Amniotic epithelial cell (primary cell): ENCODE measurements at places on chromosomes 5 and 9.

DNA sequence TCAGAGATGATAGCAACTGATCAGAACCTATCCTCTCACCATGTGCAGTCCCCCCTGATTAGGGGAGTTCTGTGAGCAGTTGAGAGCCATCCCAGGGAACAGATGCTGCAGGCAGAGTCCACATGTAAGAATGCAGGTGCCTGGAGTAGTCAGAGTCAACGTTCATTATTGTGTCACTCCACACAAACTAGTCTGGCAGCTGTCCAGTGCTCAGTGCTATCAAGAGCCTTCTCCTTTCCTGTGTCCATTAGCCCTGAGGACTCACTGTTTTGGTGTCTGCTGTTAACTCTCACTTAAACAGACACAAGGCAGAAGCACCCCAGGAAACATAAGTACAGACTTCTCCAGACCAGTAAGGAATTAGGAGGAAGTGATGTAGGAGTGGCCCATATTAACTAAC is 2.5 kb downstream of the SH3TC2 start:
- peak; percentile 45 for DNase-seq

DNA sequence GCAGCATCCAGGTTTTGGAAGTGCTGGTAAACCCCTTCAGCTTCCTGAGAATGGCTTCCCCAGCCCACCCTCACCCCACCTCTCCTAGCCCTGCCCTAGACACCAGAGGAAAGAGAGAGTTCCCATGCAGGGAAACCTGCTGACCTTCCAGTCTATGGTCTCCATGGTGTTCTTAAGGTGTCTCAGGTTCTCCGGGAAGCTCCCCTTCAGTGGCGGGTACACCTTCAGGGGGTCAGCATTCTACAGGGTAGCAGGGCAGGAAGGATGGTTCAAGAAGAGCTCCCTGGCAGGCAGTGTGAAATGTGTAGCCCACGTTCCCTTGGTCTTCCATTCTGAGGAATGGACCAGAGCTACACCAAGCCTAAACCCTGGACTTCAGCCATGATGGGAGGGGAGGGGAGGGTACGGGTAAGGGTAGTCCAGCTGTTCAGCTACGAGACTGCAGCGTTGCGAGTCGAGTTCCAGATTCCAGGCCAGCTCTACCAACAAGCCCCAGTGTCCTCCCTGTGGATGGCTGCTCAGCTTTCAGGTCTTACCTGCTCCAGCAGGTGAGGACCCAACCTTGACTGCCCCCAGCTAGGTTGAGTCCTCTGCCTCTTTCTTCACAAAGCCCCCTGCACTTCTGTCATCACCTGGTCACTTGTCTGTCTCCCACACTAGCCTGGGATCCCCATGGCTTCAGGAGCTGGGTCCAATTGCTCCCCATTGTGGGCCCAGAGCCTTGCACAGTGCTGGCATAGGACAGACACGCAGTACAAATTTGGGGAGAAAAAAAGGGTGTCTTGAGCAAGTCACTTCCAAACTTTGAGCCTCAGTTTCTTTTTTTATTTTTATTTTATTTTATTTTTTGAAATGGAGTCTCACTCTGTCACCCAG is 7.5 kb downstream of the CD74 start:
- DNase-seq, result no peak

DNA sequence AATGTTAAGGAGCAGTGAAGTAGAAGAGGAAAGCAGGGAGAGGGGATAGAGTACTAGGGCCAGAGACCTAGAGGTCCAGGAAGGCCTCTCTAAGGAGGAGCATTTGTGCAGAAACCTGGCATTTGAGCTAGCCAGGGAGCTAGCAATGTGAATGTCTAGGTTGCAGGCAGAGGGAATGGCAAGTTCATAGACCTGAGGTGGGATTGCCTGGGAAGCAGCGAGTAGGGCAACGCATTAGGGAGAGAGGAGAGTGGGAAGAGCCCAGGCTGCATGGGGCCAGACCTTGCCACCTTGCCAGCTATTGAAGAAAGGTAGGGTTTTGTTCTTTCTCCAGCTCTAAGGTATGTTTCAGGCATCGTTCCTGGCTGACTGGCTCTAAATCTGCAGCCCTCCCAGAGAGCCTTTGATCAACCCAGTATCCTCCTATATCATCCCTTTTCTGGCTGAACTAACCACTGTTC is 54.0 kb downstream of the SLC22A5 start:
- no peak for DNase-seq

GRCh38 chr5:12399868-12400267 is 495.6 kb upstream of the CTNND2 start:
- DNase-seq, result no peak
